ENCODE measurements at places on chromosomes 13 and 19.
A peak's percentile ranks its signal among the peaks of the same experiment; 100 is the strongest.

GRCh38 chr19:40735013-40735771, 15.1 kb downstream of the ACTMAP start:
- no peak for DNase-seq

DNA sequence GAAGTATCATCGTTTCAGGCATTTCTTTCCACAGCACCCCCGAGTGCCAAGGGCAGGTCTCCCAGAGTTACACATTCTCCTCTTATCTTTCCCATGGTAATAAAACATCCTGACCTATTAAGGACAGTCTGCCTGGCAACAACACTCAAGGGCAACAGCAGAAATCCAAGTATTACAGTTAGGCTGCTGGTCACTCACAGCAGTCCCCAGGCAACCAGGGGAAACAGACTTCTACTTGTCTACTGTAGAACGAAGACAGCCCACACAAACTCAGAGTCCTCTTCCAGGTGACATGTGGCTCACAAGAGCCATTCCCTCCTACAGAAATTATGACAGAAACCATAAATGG, 24.3 kb downstream of the RCBTB1 start:
- no peak for DNase-seq

DNA sequence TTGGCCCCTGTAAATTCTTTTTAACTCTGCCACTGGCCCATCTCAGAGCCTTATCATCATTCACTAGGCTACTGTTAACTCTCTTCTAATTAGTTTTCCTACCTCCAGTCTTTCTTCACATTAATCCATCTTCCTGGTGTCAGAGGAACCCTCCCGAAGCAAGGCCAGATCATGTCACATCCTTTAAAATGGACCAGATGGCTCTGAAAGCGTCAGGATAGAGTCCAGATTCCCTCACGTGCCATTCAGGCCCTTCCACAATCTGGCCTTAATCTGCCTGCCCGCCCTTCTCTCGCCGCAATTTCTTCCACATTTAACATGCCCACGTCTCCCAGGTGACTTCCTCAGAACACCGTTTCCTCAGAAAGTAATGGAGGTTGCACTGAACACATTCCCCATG, 86.5 kb downstream of the RFC3 start:
- no peak for DNase-seq

DNA sequence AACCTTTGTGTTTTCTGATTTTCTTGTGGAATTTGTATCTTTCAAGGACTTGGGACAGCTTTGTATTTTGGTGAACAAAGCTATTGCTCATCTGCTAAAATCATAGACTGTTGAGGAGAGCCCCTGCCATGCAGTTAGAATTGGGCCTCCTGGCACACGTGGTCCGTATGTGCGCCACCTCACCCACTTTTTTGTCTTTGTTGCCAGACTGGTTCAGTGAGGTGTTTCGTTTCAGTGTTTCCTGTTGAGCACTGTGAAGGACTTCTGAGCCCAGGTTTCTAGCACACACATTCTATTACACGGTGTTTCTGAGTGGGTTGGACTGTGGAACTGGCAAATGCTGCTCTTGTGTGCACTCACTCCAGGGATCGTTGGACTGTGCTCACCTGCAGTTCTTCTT, 37.6 kb upstream of the RNF113B start:
- DNase-seq, result no peak

GRCh38 chr13:49444524-49445395, 686 bp downstream of the SETDB2 start:
- no peak for DNase-seq

GRCh38 chr19:34556488-34556887, 74.9 kb downstream of the WTIP start:
- peak; percentile 12 for DNase-seq

DNA sequence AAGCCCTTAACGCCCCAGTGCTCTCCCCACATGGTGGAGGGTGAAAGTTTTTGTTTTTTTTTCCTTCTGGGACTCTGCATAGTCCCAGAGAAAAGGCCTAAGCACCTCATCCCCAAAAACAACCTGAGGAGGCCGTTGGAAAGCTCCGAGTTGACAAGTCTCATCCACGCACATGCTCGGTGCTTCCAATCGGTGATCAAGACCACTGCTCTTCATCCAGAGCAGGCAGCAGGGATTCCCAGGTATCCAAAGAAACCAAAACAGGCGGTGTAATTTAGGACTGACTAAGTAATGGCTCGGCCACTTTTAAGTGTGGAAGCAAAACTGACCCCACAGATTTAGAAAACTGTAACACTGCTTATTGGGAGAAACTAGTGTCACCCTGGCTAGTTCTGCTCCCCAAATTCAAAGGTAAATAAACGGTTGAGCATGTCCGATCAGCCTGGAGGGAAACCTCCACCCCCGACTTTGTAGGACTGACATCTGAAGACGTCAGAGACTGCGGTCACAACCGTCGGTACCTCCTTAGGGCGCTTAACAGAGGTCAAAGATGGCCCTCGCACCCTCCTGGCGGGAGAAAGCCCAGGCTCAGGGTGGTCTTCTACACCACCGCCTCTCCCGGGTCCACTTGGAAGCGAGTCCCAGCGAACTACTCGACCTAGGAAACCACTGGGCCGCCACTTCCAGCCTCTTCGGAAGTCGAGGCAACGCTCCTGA, 997 bp upstream of the ZNF446 start:
- no peak for DNase-seq

- peak; percentile 42 for DNase-seq
These were observed 330.3 kb upstream of the MIR17HG start for GRCh38 chr13:91017031-91017668.

DNA sequence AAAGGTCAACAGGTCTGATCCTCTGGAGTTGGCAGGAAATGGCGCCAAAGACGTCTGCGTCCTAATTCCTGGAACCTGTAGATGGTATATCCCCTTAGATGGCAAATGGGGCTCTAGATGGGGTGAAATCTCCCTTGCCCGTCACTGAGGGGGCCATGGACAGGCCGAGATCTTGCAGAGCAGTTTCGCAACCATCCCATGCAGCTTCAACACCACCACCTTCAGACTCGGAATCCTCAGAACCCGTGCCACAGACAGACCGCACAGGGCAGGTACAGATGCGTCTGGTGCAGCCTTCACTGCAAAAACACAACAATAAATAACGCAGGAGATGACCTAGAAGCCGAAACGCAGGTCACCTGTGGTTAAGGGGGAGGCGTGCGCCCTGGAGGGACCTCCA, 17.7 kb downstream of the REXO1 start:
- no peak for DNase-seq

GRCh38 chr13:97460004-97460775, 26.2 kb downstream of the RAP2A start:
- DNase-seq, result no peak

- DNase-seq, result no peak
These were observed 12.8 kb upstream of the SIGLEC10 start for GRCh38 chr19:51430221-51430620.

GRCh38 chr13:78997902-78998629, 339.1 kb upstream of the OBI1 start:
- no peak for DNase-seq

DNA sequence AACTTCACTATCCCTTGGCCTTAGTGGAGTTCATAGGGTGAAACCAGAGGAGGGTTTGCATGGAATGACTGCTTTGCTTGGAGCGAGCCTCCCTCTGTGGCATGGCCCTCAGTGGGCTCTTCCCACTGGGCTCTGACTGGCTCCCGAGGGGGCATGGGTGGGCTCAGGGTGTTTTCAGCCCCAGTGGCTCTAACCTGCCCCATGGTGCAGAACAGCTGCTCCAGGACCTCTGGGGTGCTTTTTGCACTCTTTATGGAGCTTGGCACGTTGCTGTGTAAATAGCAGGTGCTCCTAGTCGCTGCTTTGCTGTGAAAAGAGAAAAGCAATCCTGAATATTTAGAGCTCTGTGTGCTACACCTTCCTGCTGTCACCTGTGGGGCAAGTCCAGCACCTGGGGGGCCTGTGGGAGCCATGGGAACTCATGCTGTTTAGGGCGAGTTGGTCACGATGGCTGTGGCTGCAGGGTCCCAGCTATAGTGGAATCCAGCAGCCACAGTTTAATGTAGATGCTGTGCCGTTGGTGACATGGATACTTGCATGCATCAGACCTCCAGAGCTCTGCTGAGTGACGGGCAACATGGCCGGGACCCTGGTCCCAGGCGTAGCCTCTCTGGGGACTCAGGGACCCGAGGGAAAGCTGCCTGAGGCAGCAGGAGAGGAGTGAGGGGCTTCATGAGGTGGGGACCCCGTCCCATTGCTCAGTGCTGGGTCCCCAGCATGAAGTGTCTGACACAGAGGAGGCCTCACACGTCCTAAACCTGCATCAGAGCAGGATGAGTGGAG, 14.3 kb upstream of the MCF2L start:
- peak; percentile 57 for DNase-seq

DNA sequence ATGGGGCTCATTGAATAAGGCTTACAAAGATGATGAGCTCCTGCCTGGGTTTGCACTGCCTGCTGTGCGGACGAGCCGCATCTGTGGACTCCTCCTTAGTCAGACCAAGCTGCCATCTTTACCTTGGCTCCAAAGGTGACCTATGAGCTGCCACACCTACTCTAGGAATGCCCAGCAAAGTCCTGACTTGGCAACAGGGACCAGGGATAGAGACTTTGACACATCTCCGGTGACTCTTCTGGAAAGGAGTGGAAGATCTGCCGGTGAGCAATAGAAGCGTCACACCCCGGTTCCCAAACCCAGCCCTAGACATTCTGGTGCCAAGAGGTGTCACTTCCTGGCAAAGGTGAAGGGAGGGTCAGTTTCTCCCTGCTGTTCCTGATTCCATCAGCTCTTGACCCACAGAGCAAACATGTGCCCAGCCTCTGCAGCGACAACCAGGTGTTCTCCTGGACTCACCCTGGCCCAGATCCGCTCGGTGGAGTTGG, 50.2 kb upstream of the GTF3A start:
- no peak for DNase-seq

- peak; percentile 75 for DNase-seq
These were observed 59.9 kb upstream of the SLAIN1 start for GRCh38 chr13:77637588-77637987.

DNA sequence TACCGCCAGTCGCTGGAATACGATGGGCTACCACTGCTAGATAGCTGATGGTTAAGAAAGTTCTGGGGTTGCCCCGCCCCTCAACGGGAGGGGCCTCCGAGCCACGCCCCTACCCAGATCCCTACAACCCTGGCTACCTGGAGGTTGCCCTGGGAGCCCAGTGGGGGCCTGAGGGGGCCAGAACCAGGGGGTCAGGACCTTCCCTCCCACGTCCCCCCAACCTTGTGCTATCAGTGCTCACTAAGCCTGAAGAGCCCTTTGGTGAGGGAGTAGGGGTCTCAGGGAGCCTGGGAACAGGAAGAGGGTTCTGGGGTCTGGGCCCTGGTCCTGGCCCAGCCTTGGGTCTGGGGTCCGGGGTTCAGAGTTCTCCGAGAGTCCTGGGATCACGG, 8.9 kb downstream of the OCEL1 start:
- DNase-seq, result peak; percentile 43

- peak; percentile 5 for DNase-seq
These were observed 44.4 kb downstream of the ELF1 start for GRCh38 chr13:40974460-40975407.

GRCh38 chr13:40429706-40430545, 236.5 kb downstream of the FOXO1 start:
- no peak for DNase-seq

- DNase-seq, result no peak
These were observed 525.1 kb upstream of the PRR20A start for GRCh38 chr13:56615572-56615971.

DNA sequence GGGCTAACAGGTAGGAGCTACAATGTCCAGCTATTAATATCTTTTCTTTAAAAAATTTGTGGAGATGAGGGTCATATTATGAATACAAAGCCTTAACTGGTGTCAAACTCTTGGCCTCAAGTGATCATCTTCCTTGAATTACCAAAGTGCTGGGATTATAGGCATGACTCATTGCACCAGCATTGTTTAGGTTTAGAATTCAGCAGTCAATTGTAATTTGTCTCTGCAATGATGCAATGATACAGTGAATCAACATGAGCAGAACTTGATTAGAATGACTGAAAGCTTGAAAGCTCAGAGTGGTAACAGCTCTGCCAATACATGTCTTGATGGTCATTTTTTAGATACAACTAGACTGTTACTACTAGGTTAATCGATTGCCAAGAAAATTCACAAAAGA, 752.8 kb upstream of the MIR17HG start:
- no peak for DNase-seq

- DNase-seq, result no peak
These were observed 3.6 kb upstream of the CD37 start for GRCh38 chr19:49331616-49332055.

DNA sequence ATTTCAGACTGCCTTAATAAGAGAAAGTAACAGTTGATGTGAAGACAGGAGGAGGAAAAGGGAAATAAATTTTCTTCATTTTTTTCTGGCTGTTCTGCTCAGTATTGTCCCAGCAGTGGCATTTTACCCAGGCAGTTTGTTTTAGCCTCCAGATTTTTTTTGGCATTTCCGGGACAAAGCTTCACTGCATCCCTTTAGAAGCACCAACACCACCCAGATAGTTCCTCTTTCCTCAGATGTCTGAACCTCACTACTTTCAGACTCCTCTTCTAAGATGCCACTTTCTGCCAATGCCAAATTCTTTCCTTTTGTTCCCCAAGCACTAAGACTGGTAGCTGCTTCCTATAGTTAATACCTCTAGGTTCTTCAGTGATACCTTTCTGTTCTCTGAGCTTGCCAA, 480.1 kb upstream of the SLC10A2 start:
- DNase-seq, result no peak

GRCh38 chr13:68727165-68727564, 1380.5 kb upstream of the ATXN8OS start:
- DNase-seq, result no peak

GRCh38 chr13:41699759-41700158, 242.4 kb downstream of the RGCC start:
- DNase-seq, result no peak

GRCh38 chr19:44820648-44821609, 12.0 kb downstream of the BCAM start:
- DNase-seq, result no peak

DNA sequence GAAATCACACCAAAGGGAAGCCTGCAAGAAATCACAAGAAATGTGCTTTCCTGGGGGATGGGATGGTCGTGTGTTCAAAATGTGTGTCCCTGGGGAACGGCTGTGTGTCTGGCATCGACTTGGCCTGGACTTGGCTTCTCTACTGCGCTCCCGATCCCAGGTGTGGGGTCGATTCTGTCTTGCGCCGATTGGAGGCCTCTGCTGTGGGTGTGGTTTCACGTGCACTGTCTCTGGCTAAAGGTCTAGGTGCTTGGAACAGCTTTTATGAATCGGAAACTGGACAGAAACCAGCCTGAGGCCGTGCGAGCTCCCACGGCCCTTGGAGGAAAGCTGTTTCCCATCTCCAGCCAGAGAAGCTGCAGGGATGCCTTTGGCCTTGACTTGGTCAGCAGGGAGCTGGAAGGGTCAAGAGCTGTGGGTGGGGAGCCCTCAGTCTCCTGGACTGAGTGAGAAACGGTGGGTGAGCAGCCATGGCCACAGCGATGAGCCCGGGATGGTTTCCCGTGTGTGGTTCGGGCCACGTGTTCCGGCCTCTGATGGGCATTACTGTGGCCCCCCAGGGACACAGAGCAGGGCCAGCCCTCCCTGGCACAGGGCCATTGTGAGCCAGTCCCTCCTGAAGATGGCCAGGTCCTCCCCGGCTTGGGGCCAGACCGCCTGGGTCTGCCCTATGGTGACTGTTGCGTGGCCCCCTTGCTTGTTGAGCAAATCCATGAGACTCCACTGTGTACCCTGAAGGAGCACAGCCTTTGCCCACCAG, 29.7 kb downstream of the MCF2L start:
- DNase-seq, result no peak
